ENCODE measurements at places on chromosomes 2 and 18.

- no peak for DNase-seq
Observed at GRCh38 chr2:150413366-150413765, 74.1 kb downstream of the RND3 start.

DNA sequence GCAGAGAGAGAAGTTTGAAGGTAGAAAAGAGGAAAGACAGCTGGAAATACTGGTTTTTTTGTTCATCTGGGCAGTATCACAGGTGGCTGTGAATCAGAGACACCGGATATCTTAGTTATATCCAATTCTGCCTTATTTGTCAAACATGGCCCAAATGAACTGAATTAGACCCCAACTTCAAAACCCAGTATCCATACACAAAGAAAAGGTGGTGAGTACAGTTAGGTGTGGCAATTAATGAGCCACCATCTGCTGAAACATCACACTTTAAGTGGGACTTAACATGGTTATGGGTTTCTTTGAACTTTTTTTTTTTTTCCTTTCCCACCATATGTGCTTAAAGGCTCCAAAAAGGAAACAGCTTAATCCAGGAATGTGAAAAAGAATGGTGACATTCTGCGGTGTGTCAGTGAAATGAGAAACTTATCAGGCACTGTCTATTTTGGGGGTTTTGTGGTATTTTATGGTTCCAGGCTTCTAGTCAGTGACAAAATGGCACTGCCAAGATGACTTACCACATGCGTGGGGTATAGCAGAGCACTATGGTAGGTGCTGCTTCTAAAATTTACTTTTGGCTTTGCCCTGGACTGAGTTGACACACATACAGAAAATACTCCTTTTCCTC lies 5.0 kb upstream of the TMEM178A start:
- DNase-seq: peak; percentile 9

DNA sequence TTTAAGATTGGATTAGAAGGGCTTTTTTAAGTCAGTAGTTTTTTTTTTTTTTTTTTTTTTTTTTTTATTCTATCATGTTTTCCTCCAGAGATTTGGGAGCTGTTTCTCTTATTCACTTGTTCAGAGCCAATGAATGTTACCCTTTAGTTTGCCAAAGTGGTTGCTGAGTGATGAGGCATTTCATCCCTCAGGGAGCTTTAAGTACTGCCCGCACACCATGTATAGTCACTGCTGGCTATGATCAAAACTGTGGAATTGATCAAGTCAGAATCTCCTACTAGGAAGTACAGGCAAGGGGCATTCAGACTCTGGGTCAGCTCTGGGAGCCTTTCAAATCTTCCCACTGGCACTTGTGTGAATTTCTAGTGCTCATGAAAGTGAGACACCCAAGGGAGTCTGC lies 201.6 kb downstream of the IKZF2 start:
- DNase-seq: no peak

GRCh38 chr2:236415684-236416444 lies 151.7 kb upstream of the ASB18 start:
- no peak for DNase-seq

GRCh38 chr2:207228402-207228801 lies 62.7 kb upstream of the KLF7 start:
- no peak for DNase-seq

- no peak for DNase-seq
Observed at GRCh38 chr2:171173087-171173486, 12.4 kb upstream of the TLK1 start.

All from H4 (cell line).